ENCODE measurements at places on chromosomes 5 and 9. TPM values are rescaled to one million over a fixed set of nuclear protein-coding genes. Genes with fewer than 3 reads are reported as not detected.

GRCh38 chr9:126336736-126337325 is 10.2 kb downstream of the MVB12B start:
- no peak for DNase-seq

- DNase-seq = peak; percentile 8
Measured at GRCh38 chr5:21391506-21391905, 1403.5 kb upstream of the CDH18 start.

DNA sequence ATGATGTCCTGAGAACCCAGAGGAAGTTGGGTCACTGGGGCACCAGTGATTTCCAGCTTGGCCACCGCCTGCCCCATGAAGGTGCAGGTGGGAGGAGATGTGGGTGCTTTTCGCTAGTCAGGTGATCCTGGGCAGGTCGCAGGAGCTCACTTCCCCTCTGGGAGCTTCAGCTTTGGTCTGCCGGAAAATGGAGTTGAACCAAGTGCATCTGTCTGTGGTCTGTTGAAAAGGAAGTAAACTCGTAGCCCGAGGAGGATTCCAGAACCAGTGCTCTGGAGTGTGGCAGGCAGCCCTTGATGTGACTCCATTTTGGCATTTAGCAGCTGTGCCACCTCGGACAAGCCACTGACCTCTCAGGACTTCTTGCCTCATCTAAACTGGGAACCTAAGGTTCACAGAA is 81.8 kb upstream of the HRH2 start:
- DNase-seq = no peak

- no peak for DNase-seq
Measured at GRCh38 chr5:126188804-126189203, 234.4 kb upstream of the GRAMD2B start.

Gene ZSWIM6
- 14.5 TPM for total RNA-seq

Gene LCN15
- not detected for total RNA-seq

Measured in stomach (tissue), 19 donors.